ENCODE measurements at places on chromosomes 16 and 17.

DNA sequence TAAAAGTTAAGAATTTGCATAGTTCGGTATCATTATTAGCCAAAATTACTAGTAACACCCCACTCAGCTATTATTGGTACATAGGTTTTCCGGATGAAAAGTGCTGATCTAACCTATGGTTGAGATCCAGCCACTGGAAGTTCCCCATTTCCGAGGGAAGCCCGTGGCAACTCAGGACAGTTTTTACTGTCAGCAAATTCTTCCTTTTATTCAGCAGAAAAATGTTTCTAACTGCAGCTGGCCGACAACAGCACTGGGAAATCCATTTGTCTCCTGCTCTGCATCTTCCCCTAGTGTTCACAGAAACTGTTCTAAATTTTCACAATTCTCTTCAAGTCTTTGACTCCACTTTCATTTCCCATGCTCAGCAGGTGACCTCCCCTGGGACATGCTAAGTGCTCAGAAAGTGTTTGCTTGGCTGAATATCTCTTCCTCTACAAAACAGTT, 15.5 kb upstream of the MMD start:
- DNase-seq, result no peak

GRCh38 chr17:77734371-77735080, 224.0 kb upstream of the TNRC6C start:
- DNase-seq, result peak; percentile 98

DNA sequence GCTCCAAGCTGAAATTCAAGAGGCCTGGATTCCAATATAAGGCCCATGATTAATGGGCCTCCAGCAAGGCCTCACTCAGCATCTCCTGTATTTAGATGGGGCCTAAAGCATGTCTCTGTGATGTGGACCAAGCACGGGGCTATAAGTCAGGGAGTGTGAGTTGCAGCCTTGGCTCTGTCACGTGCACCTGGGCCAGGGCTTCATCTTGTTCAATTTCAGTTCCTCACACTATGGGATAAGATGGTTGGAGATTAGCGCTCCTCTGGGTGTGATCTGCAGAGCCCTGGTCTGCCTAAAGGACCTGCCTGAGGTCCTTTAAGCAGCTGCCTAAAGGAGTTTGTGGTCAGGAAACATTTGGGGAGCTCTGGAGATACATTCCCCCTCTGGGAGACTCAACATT, 25.2 kb downstream of the KLHL36 start:
- no peak for DNase-seq

DNA sequence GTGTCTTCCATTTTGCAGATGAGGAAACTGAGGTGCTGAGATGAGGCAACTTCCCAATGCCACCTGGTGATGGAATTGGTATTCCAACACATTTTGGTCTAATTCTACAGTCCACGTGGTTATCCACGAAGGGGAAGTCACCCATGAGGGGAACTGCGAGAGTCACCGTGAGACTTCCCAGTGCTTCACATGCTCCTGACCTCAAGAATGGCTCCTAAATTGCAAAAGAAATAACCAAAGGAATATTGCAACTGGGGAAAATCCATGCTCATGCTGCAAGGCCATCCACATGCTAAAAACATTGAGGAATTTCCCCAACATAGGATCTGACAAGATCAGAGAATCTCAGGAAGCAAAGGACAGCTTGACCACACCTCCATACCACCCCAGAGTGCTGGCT, 153.9 kb downstream of the HS3ST3B1 start:
- no peak for DNase-seq

GRCh38 chr16:16080465-16081065, 131.1 kb downstream of the ABCC1 start:
- DNase-seq, result no peak
